ENCODE measurements at places on chromosomes 16 and 17. TPM values are rescaled to one million over a fixed set of nuclear protein-coding genes. Genes with fewer than 3 reads are reported as not detected.

Gene MGAT5B
- 3.0 TPM for total RNA-seq

Gene TBC1D3K
- total RNA-seq = not detected

Gene RNF43
- total RNA-seq = 14.0 TPM

Gene SRCIN1
- total RNA-seq = 11.9 TPM

Gene CHST6
- total RNA-seq = 6.0 TPM

Gene CA7
- 0.70 TPM for total RNA-seq

Gene PCGF2
- 37.6 TPM for total RNA-seq

Gene KRTAP4-1
- total RNA-seq = not detected

Gene MARCHF10
- total RNA-seq = not detected

Gene CMTM1
- total RNA-seq = 8.4 TPM

Gene PLLP
- 4.9 TPM for total RNA-seq

Gene MYADML2
- total RNA-seq = not detected

Data from type B pancreatic cell (in vitro differentiated cells).